Lower lobe of right lung (tissue), 2 donors: ENCODE measurements at places on chromosomes 3 and 15. TPM values are rescaled to one million over a fixed set of nuclear protein-coding genes. Genes with fewer than 3 reads are reported as not detected.

The WNT5A gene
- total RNA-seq, result 27.2 TPM

The PRR23C gene
- total RNA-seq, result not detected

The SENP8 gene
- total RNA-seq, result 3.6 TPM

GRCh38 chr3:156685198-156685597 lies 10.8 kb downstream of the TIPARP start:
- no peak for DNase-seq

- DNase-seq, result no peak
Measured at GRCh38 chr3:52879090-52879489, 18.3 kb downstream of the STIMATE start.

- no peak for DNase-seq
Measured at GRCh38 chr3:127479449-127479848, 111.1 kb downstream of the TPRA1 start.

- DNase-seq, result peak; percentile 74
Measured at GRCh38 chr3:170038434-170039110, 777 bp downstream of the GPR160 start.

- DNase-seq, result no peak
Measured at GRCh38 chr3:53616971-53617892, 122.8 kb downstream of the CACNA1D start.

- DNase-seq, result peak; percentile 86
Measured at GRCh38 chr3:65953301-65953812, 85.4 kb downstream of the MAGI1 start.

- DNase-seq, result no peak
Measured at GRCh38 chr3:156132313-156132712, 11.9 kb downstream of the KCNAB1 start.
